ENCODE measurements at places on chromosomes 12 and 14.
A peak's percentile ranks its signal among the peaks of the same experiment; 100 is the strongest.

GRCh38 chr14:90500665-90501370 is 104.0 kb downstream of the CALM1 start:
- no peak for DNase-seq
- peaks cover 11% of the 10 kb centered on the region for H3K4me1 ChIP-seq
- peaks cover 19% of the 10 kb centered on the region for H3K27me3 ChIP-seq
- H3K36me3 ChIP-seq = no peaks in the 10 kb centered on the region

- H3K27ac ChIP-seq = no peak overlapping the region
- H3K4me1 ChIP-seq = no peaks in the 10 kb centered on the region
These were observed 260.5 kb upstream of the ATP2B1 start for GRCh38 chr12:89969093-89969492.

DNA sequence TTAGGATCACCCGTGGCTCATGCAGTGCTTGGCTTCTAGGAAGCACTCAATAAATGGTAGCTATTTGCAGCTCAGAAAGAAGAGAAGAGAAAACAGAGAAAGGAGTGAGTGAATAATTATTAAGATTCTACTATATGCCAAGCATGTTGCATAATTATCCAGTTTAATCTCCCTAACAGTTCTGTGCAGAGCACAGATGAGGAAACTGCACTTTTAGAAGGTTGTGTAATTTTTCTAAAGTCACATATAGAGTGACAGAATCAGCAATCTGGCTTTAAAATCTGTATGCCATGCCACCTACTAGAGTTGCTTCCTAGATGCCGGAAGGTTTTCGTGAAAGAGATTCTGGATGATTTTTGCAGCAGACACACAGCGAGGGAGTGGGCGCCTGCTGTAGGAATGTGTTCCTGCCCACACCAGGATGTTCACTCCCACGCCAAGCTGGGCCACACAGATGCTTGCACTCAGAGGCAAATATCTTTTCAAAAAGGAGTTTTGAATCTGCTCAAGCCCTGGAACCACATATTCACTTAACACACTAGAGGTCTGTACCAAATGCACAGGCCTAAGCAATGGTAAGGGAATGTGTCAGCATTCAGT is 50.2 kb upstream of the SMCO2 start:
- no peak overlapping the region for H3K27ac ChIP-seq
- no peaks in the 10 kb centered on the region for H3K4me1 ChIP-seq

DNA sequence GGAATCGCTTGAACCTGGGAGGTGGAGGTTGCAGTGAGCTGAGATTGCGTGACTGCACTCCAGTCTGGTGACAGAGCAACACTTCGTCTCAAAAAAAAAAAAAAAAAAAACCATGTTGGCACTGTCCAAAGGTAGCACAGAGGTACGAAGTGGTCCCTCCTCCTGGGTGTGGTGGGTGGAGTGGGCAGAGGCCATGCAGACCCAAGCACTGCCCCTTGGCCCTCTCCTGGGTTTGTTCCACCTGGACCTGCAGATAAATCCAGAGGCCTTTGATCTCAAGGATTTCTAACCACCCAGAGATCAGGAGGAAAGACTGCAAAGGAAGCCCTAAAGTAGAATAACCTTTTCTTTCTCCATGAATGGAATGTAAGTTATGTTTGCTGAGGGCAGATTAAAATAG is 8.7 kb upstream of the GALNT6 start:
- H3K27me3 ChIP-seq = peaks cover 25% of the 10 kb centered on the region
- no peaks in the 10 kb centered on the region for H3K36me3 ChIP-seq
- peaks cover 14% of the 10 kb centered on the region for H3K4me1 ChIP-seq
- no peak for DNase-seq

DNA sequence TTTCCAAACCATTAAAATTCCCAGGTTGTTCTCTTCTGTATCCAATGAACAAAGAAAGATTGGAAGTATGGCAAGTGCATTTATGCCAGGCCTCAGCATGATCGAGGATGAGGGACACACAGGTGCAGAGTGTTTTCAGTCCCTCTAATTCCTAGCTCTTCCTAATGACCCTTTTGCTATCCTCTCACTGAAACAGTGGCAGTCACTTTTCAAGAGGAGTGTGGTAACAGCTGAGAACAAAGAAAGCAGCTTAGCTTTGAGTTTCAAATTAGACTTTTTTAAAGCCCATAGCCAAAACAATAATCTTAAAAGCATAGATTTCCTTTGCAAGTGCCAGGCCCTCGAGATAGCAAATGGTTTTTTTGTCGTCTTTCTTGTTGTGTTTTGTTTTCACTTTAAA is 110.8 kb downstream of the KCNH5 start:
- H3K27me3 ChIP-seq = no peaks in the 10 kb centered on the region
- DNase-seq = no peak
- H3K27ac ChIP-seq = no peak overlapping the region

DNA sequence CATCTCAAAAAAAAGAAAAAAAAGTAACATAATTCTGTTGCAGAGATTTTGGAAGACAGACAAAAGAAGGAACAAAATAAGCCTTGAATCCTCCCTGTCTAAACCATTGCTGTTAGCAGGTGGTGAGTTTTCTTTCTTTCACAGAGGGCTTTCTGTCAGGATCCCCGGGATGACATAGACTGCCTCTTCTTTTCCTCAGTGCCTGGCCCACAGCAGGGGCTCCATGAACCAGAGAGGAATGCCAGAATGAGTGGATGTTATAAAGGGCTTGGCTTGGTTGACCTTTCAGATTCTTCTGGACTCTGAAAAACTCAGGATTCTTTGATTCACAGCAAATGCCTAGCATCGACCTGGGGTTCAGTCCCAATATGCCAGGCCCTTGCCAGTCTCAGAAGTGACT is 45.8 kb upstream of the CORO1C start:
- no peaks in the 10 kb centered on the region for H3K36me3 ChIP-seq
- DNase-seq = no peak
- peaks cover 18% of the 10 kb centered on the region for H3K27me3 ChIP-seq
- no peaks in the 10 kb centered on the region for H3K4me1 ChIP-seq
- H3K27ac ChIP-seq = no peak overlapping the region
- no peak overlapping the region for H3K4me3 ChIP-seq

DNA sequence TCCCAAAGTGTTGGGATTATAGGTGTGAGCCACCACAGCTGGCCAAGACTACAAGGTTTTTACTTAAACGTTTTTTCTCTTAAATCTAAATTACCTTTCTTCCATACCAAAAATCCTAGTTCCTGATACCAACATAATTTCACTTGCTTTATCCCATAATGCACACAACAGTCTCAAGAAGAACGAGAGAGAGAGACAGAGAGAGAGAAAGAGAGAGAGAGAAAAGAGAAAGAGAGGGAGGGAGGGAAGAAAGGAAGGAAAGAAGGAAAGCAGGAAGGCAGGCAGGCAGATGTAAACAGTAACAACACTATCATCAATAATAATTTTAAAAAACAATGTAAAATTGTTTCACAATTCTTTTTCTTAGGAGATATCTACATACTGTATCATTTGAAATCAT is 118.4 kb downstream of the BTG1 start:
- no peak for DNase-seq
- H3K27me3 ChIP-seq = no peaks in the 10 kb centered on the region
- peaks cover 11% of the 10 kb centered on the region for H3K36me3 ChIP-seq
- H3K4me3 ChIP-seq = no peak overlapping the region

GRCh38 chr12:2692080-2692479 is 102.7 kb upstream of the FKBP4 start:
- H3K27ac ChIP-seq = peak overlapping the region; percentile 98
- peak overlapping the region; percentile 84 for H3K4me3 ChIP-seq
- peaks cover 3% of the 10 kb centered on the region for H3K36me3 ChIP-seq
- DNase-seq = peak; percentile 53

- H3K27me3 ChIP-seq = peaks cover 50% of the 10 kb centered on the region
- no peak for DNase-seq
- H3K27ac ChIP-seq = no peak overlapping the region
- H3K4me3 ChIP-seq = no peak overlapping the region
These were observed 13.7 kb upstream of the OR5AU1 start for GRCh38 chr14:21169573-21169972.

- DNase-seq = peak; percentile 46
- peak overlapping the region; percentile 88 for H3K27ac ChIP-seq
- peak overlapping the region; percentile 75 for H3K4me3 ChIP-seq
- H3K27me3 ChIP-seq = no peaks in the 10 kb centered on the region
- peaks cover 43% of the 10 kb centered on the region for H3K4me1 ChIP-seq
These were observed 1.3 kb upstream of the CD63 start for GRCh38 chr12:55729819-55730818.

DNA sequence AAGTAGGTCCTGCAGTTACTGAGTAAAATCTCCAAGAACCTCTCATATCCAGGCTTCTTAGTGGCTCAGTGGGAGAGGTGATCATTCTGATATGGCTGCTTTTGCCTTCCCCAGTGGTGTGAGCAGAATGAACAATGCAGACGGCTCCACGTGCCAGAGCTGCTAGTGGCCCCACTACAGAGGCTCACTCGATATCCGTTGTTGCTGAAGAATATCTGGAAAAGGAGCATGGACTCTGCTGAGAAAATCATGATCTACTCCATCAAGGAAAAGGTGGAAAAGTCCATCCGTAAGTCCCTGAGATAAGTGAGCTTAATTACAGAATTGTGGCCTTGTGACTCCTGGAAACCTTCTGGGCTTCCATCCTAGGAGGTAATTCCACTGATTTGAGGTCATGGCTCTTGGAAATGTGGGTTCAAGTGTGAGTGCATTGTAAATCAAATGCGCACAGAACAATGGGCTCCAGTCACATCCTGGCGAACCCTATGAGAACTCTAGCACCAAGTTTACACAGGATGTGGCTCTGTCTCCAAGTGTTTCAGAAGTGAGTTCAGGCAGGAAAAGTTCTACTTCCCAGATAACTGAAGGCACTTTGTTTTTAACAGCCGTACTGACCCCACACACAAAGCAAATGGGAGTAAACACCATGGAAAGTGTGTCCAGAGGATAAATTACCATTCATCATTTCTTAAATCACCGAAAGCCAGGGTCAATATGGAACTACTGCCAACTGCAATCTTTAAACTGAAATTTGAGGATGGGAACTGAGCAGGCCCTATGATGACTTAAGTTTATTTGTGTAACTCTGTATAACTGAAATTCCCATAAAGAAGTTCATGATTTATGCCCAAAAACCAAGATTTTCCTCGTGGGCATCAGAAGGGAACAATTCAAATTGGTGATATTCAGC is 51.4 kb downstream of the PLEKHG7 start:
- H3K4me1 ChIP-seq = peaks cover 2% of the 10 kb centered on the region
- no peak overlapping the region for H3K4me3 ChIP-seq
- no peak for DNase-seq
- no peak overlapping the region for H3K27ac ChIP-seq

GRCh38 chr12:49703647-49704137 is 3.5 kb downstream of the FMNL3 start:
- H3K27me3 ChIP-seq = peaks cover 15% of the 10 kb centered on the region
- H3K4me1 ChIP-seq = peaks cover 61% of the 10 kb centered on the region
- no peak overlapping the region for H3K27ac ChIP-seq
- no peak overlapping the region for H3K4me3 ChIP-seq
- peaks cover 14% of the 10 kb centered on the region for H3K36me3 ChIP-seq

GRCh38 chr12:122860040-122860853 is 25.0 kb downstream of the HIP1R start:
- H3K4me3 ChIP-seq = no peak overlapping the region
- peaks cover 6% of the 10 kb centered on the region for H3K4me1 ChIP-seq
- no peaks in the 10 kb centered on the region for H3K27me3 ChIP-seq
- peak; percentile 87 for DNase-seq

DNA sequence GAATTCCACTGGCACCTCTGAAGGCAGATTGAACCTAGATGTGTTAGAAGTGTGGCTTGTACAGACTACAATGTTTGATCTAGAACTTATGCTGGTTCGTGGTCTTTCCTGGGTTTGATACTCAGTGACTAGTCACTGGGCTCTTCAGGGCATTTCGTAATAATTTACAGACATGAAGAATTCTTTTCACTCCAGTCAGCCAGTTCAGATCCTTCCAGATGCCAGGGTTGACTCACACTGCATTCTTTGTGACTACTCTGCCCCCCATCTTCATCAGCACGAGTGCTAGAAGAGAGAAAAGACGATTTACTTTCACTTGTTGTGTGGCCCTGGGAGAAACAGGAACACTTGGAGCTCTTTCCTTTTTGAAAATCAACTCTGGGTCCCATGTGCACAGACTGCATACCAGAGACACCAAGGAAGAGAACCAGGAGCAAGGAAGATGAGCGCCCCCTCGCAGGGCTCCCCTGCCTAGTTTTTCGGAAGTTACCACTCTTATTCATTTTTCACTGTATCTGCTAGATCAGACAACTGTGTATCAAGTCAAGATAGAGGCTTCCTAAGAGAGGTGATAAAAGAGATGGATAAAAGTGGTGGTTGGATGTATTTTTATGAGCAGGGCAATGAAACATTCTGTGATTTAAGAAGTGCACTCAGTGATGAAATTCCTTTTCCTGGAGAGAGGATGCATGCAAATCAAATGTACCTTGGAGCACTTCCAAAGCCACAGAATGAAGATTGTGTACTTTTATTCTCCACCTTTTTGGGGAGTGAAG is 33.5 kb upstream of the EVL start:
- no peaks in the 10 kb centered on the region for H3K36me3 ChIP-seq
- DNase-seq = no peak
- no peak overlapping the region for H3K27ac ChIP-seq
- H3K27me3 ChIP-seq = no peaks in the 10 kb centered on the region

DNA sequence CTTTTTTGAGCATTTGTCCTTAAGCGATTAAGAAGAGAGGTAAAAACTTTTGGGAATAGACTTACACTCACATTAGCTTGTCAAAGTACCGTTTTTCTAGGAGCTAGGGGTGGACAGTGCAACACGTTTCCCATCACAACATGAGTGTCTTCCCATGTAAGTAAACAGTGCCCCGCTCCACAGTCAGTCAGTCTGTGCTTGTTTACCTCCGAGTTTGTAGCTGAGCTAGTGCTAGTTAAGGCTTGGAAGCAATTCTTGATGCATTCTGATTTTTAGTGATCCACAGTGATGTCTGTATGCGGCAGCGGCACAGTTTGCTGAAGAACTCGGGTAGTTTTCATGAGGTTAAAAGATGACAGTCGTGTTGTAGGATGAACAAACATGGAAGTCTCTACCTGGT is 941 bp downstream of the ZDHHC17 start:
- H3K27ac ChIP-seq = peak overlapping the region; percentile 97
- H3K27me3 ChIP-seq = peaks cover 17% of the 10 kb centered on the region
- DNase-seq = no peak
- H3K36me3 ChIP-seq = peaks cover 8% of the 10 kb centered on the region
- H3K4me3 ChIP-seq = peak overlapping the region; percentile 95
- H3K4me1 ChIP-seq = peaks cover 37% of the 10 kb centered on the region

GRCh38 chr12:67720351-67720856 is 71.9 kb downstream of the DYRK2 start:
- H3K36me3 ChIP-seq = no peaks in the 10 kb centered on the region
- no peak overlapping the region for H3K4me3 ChIP-seq
- H3K4me1 ChIP-seq = no peaks in the 10 kb centered on the region
- no peak for DNase-seq
- H3K27me3 ChIP-seq = peaks cover 4% of the 10 kb centered on the region

GRCh38 chr14:89625244-89625713 is 208.2 kb upstream of the FOXN3 start:
- peaks cover 55% of the 10 kb centered on the region for H3K4me1 ChIP-seq
- DNase-seq = no peak
- no peak overlapping the region for H3K4me3 ChIP-seq

GRCh38 chr12:59615392-59616165 is 19.8 kb downstream of the SLC16A7 start:
- H3K27ac ChIP-seq = no peak overlapping the region
- no peaks in the 10 kb centered on the region for H3K27me3 ChIP-seq
- peaks cover 35% of the 10 kb centered on the region for H3K36me3 ChIP-seq
- DNase-seq = no peak

- H3K27me3 ChIP-seq = no peaks in the 10 kb centered on the region
- H3K4me1 ChIP-seq = no peaks in the 10 kb centered on the region
- no peak for DNase-seq
- no peak overlapping the region for H3K4me3 ChIP-seq
- H3K27ac ChIP-seq = no peak overlapping the region
These were observed 34.7 kb upstream of the DNM1L start for GRCh38 chr12:32644431-32644830.

Data from activated naive CD4-positive, alpha-beta T cell treated with anti-CD3 and anti-CD28 coated beads, Interleukin-2, amount 10 ng/mL, durations not matched to agents 7 days and 5 days (primary cell).